ENCODE measurements at places on chromosomes 13 and 19.

DNA sequence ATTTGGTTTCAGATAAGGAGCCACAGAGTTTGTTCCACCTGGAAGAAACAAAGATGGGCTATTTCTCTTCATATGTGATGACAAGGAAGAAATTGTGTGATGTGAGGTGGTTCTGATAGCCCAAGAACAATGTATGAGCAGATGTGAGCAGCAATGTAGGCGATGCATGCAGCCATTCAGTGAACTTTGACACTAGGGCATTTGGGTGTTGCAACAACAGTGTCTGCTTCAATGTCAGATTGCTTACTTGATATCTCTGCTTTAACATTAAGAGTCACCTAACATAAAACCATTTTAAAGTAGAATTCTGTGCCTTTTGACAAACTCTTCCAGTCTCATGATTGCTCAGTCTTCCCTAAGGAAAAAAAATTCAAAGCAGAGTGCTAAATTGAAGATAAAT lies 865.4 kb downstream of the SLITRK6 start:
- DNase-seq, result no peak

DNA sequence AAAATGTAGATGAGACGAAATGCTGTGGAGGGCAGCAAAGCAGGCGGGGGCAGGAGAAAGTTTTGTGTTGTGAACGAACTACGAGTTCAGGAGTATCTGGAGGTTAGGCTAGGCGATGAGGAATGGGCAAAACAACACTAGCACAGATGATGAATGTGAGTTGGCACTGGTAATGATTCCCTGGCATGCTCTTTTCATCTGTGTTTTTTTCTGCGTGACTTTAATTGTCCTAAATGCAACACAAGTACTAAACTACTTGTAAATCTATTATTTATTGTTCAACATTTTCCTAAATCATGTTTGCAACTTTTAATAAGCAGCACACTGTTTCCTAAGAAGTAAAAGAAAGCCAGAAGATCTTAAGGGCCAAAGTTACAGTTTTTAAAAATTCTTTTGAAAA lies 19.2 kb downstream of the TNFSF13B start:
- DNase-seq, result no peak

GRCh38 chr19:33831825-33832224 lies 35.2 kb downstream of the KCTD15 start:
- no peak for DNase-seq

- DNase-seq, result no peak
Measured at GRCh38 chr13:93715866-93716265, 489.3 kb downstream of the GPC6 start.

DNA sequence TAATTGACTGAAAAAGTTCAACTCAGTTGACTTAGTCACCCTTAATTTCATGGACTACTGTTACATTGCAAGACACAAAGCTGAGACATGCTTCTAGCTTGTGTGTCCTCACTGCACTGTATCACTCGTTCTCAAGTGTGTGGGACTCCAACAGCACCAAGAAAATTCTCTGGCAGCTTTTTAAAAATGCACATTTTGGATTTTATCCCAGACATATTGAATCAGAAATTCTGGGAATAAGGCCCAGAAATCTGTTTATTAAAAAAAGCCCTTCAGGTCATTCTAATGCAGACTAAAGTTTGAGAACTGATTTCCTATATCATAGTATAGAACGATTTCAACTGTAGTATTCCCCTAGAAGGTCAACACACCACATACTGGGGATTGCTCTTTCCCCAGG lies 1485.3 kb downstream of the PCDH9 start:
- no peak for DNase-seq

DNA sequence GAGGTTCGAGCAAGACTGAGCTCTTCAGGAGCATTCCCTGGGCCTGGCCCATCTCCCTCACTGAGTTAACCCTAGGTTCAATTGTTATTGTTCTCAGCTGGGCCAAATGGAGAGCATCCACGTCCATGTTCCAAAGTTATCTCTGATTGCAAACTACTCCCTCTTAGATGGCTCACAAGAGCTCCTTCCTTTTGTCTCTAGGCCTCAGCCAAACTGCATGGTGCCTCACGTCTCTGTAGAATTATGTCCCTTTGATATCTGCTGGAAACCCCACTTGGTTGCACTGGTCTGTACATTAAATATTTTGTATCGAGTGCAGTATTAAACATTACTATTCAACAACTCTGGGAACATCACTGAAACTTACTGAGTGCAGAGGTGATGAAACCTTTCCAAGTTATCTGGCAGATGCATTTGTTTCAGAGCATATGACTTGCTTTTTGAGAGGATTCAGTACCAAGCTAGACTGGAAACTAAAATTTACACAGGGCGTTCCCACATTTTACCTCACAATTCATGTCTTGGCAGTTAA lies 38.1 kb downstream of the DOCK9 start:
- DNase-seq, result no peak

DNA sequence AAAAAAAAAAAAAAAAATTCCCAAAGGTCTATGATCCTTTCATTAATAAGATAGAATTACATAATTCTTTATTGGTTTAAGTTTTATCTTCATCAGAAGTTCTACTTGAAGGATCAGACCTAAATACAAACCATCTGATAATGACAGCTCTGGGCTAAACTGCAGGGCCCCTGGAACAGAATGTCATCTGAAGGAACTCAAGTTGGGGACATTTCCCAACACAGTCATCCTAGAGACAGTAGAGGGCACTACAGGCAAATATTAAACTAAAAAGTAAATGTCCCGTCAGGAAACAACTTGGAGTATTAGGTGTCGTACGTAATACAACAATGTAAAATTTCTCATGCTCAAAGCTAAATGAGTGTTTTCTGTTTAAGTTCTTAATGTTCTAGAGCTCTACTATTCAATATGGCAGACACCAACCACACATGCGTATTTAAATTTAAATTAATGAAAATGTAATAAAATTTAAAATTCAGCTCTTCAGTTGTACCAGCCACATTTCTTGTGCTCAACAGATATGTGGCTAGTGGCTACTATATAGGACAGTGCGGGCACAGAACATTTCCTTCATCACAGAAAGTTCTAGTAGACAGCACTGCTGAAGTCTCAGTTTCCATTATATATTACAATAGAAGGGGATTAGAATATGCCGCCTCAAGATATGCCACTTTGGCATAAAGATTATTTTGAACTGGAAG lies 21.8 kb upstream of the NAXD start:
- DNase-seq, result no peak

DNA sequence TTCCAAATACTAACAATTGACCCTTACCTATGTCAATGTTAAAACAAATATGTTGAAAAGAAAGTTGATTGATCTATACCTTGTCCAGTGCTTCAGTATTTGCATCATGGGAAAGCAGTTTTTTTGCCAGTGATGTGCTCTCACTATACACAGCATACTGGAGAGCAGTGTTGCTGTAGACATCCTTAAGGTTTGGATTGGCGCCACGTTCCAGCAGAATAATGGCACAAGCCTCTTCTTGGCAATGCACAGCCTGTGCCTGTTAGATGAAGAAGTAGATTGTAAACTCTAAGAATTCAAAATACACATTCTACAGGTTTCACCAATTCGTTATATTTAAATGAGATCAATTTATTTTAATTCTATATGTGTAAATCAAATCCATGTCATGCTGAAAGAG lies 43.9 kb upstream of the C1QTNF9B start:
- no peak for DNase-seq

DNA sequence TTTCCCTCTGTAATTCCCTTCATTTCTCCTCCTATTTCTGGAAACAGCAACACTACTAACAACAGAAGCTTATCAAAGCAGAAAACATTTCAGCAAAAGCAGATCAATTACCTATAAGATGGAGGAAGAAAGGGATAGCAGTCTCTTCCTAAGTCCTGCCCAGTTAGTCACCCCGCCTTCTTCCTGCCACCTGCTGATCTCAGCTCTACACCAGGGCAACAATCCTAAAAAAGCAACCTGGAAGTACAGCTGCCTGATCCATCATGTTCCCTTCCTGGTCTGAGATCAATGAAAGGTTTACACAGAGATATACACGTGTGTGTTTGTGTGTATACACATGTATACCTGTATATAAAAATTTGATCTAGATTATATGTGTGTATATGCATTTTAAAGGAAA lies 59.4 kb downstream of the TSC22D1 start:
- DNase-seq, result no peak

DNA sequence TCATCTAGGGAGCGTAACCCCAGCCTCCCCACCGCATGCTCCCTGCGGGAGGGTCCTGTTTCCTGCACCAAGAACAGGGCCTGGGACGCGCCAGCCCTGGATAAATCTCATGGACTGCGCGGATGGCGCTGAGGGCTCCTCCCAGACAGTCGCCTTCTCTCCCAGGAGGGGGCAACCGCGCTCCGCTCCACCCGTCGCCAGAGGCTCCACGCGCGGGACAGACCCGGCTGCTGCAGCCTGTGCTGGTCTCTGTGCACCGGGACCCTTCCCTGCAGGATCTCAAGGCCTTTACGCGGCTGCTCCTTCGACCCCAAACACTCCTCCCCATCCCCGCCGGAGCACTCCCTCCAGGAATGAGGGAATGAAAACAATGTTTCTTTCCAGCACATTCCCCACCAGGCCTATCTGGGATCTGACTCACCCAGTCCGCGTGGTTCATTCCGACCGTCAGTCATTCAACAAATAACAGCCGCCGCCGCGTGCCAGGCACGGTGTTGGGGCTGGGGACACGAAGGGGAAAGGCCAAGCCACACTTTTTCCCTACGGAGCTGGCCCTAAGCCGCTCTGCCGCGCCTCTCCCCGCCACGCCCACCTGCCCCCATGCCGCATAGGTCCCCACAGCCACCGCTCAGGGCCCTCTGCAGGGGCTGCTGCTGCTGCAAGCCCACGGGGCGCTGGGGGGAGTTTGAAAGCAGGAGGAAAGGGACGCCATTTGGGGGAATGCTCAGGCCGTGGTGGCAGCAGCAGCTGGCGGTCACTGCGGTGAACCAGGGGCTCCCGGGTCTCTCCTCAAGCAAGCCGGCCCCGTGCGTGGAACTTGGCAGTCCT lies 6.0 kb downstream of the PNMA8B start:
- DNase-seq, result peak; percentile 57

DNA sequence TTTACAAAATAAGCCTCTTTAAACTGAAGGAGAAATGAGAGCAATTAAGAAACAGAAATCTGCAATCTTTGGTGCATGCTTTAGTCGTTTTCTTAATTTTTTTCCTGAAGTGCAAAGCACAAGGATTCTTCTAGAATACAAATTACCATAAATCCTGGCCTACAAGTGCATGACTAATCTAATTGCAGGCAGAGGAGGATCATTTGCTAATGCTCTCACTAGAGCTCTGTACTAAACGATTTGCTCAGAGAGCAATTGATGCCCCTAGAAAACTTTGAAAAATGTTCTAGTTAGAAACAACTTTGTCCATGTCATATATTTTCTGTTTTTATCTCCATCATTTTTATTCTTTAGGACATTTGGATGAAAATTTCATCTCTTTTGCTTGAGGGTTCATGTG lies 193.2 kb downstream of the POU4F1 start:
- no peak for DNase-seq

- DNase-seq, result no peak
Measured at GRCh38 chr13:47306991-47307390, 410.1 kb upstream of the HTR2A start.

GRCh38 chr19:44808463-44809371 lies at the start of gene BCAM:
TSS of gene BCAM (plus strand) at chr19:44809103. CDS start at chr19:44809125, 22 bp downstream.
- no peak for DNase-seq

- DNase-seq, result no peak
Measured at GRCh38 chr19:1860042-1860775, 3.2 kb downstream of the KLF16 start.

DNA sequence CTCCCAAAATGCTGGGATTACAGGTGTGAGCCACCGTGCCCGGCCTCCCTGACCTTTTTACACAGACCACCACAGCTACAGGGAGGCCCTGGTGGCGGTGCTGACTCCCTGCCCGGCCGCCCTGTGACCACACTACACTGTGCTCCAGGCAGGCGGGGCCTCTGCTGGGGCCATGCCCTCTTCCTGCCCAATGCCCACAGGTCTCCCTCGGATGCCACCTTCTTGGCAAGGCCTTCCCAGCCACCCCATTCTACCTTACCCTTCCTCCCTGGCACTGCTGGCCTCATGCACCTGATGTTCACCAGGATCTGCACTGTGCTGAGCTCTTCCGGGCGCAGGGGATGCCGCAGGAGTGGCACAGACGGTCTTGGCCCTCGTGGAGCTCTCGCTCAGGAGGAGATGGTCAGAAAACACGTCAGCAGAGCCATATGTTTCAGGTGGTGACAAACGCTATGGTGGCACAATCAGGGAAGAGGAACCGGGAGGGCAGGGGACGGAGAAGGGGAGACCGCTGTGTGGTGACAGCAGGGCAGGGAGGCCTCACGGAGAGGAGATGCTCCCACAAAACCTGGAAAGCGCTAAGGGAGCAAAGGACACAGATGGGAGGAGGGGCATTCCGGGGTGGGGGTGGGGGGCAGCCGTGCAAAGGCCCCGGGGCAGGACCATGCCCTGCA lies 4.1 kb downstream of the PIP5K1C start:
- DNase-seq, result no peak

DNA sequence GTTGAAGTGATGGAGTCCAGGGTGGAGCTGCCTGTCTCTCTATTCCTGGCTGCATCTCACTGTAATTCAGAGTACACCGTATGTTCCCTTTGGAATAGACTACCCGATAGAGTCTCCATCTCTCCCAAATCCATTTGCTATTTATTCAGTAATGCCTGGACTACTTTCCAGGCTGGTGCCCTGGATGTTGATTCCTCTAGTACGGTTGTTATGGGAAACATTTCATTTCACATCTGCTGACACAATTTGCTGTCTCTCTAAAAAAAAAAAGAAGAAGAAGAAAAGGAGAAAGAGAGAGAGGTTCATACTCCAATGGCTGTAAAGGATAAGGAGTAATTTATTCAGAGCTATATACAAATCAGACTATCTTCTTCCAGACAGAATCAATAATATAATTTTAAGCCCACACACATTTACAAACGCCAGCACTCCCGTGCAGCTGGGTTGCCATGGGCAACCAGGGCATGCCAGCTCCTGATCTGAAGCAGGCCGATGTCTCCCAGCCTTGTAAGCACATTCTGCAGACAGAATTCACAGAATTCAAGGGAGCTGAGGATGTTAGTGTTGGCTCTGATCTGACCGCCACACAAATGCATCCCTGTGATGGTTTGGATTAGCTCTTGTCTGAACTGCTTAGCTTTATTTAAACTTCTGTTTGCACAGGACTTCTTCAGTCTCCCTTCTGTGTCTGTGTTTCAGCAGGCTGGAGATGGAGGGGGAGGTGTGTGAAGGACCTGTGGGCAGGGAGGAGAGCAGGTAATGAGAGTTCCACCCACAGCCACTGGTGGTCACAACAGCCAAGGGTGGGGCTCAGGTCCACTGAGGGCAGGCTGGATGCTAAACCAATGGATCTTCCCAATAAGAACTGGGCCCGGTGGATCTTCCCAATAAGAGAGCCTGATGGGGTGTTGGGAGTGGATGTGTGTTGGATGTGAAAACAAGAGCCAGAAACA lies 66.0 kb downstream of the TEX26 start:
- DNase-seq, result no peak

DNA sequence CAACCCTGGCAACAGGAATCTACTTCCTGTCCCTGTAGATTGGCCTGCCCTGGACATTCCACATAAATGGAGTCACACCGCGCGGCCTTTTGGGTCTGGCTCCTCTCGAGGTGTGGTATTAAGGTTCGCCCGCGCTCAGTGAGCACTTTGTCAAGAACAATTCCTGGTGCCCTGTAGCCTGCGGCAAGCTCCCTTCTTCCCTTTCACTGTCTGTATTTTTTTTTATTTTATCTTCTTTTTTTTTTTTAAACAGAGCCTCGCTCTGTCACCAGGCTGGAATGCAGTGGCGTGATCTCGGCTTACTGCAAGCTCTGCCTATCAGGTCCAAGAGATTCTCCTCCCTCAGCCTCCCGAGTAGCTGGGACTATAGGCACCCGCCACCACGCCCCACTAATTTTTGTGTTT lies 28.3 kb downstream of the PEX11G start:
- DNase-seq, result no peak

GRCh38 chr19:30173593-30174356 lies 198.4 kb upstream of the ZNF536 start:
- DNase-seq, result no peak
